NCI-H1694 (cell line): ENCODE measurements at places on chromosomes 7 and 10.

DNA sequence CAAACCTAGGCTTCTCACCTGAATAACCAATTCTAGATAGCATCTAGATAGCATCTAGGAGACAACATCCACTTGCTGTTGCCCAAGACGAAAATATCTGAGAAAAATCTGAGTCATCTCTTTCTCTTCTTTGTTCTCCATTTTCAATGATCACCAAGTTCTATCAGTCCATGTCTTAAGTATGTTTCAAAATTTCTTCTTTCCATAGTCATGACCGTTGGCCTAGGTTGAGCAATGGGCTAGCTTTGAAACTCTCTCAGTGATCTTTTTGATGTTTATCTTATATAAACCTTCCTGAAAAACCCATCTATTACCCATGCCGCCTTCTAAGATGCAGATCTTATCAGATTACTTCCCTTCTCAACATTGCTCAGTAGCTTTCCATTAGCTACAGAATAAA lies 23.4 kb upstream of the CASD1 start:
- DNase-seq: no peak

DNA sequence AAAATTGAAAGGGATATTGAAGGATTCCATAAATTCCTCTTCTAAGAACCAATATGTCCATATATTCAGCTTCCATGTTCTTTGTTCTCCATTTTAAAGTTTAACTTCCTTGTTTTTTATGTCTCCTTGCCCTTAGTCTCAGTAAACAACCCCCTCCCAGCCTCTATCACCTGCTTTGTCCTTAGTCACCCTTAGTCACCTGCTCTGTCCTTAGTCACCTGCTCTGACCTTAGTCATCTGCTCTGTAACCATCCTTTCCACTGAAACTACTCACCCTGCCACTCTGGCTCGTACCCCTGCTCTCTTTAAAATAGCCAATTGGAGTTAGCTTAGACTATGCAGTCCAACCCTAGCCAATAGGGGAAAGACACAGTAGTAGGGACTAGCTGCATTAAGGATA lies 136.2 kb upstream of the TMEM106B start:
- DNase-seq: no peak

GRCh38 chr7:69598081-69598486 lies at the start of gene AUTS2:
TSS of gene AUTS2 (plus strand) at chr7:69598475. CDS start at chr7:69599654, 1,179 bp downstream.
- DNase-seq: peak; percentile 82

DNA sequence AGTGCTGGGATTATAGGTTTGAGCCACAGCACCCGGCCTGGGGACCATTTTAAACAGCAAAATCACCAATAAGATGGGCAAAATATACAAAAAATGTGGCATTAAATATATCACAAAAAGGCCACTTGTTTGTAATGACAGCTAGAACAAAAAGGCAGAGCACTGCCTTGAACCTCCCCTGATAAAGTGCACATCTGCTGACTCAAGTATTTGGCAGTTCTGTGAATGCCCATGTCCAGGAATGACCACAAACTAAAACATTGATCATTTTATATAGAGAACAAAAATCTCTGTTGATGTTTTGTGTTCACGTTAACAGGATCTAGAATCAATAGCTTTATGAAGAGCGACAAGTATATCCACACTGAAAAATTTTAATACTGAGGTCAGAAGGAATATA lies 21.5 kb downstream of the HERC4 start:
- DNase-seq: no peak

DNA sequence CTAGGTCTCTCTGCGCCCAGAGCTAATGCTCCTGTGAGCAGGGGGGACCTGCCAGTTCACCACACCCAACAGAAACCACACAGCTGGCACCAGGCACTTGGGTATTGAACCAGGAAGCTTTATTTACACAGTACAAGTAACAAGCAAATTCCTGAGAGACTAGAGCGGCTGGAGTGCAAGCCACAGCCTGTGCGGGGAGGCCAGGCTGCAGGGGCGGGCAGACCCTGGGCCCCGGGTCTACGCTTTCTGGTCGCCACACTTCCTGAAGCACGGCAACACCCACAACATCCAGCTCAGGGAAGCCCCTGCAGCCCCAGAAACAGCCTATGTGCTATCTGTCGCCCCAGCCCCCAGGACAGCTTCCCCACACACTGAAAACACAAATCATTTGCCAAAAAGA lies 125.0 kb downstream of the FAM53B start:
- no peak for DNase-seq

DNA sequence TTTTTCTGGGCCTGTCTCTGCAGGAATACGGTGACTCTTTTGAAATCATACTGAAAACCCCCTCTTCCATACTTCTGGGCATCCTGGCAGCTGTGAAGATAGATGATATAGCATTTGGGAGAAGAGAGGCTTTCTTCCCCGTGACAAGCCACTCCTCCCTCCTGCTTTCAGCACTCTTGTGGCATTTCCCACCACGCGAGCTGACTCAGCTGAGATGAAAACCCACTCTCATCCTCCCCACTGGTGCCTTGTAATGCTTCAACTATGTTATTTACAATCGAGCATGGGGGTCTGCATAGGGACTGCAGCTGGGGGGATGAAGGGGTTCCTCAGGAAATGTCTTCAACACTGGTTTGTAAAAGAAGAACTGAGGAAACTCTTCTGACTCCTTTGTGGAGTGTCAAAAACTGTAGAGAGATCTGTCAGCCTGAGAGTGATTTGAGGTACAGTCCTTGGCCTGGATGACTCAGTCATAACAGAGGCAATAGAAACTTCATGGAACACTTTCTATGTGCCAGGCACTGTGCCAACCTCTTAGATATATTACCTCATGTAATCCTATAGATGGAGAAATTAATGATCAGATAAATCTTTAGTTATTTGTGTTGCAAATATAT lies 1.7 kb upstream of the TBATA start:
- no peak for DNase-seq

DNA sequence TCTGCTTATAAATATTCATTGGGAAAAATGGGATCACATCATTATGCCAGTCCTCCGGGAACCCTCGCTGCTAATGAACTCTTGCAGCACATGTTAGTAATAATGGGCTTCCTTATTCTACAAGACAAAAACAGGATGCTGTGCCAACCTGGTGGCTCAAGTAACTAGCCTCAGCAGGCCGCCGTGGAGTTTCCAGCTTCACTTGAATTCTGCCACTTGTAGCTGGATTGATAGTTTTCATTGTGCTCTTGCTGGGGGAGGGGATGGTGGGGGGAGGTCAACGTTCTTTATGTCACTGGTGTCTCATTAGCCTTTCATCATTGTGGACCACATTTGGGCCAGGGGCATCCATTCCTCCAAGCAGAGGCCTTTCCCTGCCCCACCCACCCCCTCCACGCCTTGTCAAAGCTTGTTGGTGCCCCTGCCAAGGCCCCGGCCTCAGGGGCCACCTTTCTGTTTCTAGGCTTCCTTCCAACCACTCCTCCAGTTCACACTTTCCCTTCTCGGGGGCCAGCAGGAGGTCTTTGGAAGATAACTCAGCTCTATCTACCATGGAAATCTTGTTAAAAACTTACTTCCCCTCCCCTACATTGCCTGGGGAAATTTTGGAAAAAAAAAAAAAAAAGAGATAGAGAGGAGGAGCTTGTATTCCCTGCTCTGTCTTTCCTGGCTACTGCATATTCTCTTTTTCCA lies 153.9 kb downstream of the BMPER start:
- DNase-seq: no peak

GRCh38 chr7:30900803-30901362 lies 10.8 kb upstream of the AQP1 start:
- DNase-seq: no peak

DNA sequence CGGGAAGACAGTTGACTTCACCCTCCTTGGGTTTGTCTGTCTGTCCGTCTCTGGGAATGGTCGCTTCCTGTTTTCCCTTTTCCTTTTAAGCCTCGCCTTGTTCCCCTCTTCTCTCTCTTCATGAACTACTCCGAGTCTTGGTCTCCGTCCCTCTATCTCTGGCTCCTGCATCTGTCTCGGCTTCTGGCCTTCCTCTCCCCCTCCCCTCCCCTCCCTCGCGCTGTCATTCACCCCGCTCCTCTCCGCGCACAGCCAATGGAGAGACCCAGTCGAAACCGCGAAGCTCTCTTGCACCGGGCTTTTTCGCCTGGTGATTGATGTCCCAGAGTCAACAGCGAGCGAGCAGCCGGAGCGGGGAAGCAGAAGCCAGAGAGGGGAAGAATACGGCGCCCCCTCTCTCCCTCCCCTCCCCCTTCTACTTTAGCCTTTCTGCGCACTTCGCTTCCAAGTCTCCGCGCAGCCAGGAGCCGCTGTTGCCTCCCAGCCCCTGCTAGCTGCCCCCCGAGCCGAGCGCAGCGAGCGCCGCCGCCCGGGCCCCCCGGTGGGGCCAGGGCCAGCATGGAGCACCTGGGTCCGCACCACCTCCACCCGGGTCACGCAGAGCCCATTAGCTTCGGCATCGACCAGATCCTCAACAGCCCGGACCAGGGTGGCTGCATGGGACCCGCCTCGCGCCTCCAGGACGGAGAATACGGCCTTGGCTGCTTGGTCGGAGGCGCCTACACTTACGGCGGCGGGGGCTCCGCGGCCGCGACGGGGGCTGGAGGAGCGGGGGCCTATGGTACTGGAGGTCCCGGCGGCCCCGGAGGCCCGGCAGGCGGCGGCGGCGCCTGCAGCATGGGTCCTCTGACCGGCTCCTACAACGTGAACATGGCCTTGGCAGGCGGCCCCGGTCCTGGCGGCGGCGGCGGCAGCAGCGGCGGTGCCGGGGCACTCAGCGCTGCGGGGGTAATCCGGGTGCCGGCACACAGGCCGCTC lies at the start of gene TLX1:
Gene TLX1, plus strand, starts transcription at position 317 of the 978 bp plus-strand sequence. Its CDS starts 242 bp downstream, at position 559.
- DNase-seq: peak; percentile 42

GRCh38 chr7:47737601-47738000 lies 155.7 kb upstream of the TNS3 start:
- no peak for DNase-seq

GRCh38 chr7:134210227-134210626 lies 83.1 kb downstream of the LRGUK start:
- DNase-seq: no peak

DNA sequence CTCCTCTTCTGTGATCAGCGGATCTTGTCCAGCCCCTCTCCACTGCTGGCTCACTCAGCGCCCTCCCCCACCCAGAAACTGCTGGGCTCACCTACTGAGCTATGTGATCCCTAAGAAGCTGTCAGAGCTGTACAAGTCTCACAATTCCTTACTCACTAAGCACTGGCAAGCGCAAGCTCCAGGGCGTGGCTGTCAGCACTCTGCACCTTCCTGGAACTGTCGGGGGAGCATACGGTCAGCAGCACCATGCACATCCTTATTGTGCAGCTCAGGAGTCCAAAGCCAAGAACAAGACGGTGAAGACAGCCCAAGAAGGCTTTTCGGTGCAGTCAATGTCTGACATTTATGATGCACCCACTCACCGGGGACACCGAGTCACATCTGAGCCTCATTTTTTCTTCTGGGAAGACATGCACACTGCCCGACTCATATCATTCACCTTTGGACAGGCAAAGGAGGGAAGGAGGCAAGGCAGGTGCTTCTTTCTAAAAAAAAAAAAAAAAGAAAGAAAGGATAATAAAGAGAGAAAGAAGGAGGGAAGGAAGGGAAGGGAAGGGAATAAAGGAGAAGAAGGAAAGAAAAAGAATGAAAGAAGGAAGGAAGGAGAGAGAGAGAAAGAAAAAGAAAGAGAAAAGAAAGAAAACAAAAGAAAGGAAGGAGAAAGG lies 56.3 kb downstream of the ASB13 start:
- DNase-seq: no peak
